ENCODE measurements at places on chromosomes 7 and 10. TPM values are rescaled to one million over a fixed set of nuclear protein-coding genes. Genes with fewer than 3 reads are reported as not detected.

DNA sequence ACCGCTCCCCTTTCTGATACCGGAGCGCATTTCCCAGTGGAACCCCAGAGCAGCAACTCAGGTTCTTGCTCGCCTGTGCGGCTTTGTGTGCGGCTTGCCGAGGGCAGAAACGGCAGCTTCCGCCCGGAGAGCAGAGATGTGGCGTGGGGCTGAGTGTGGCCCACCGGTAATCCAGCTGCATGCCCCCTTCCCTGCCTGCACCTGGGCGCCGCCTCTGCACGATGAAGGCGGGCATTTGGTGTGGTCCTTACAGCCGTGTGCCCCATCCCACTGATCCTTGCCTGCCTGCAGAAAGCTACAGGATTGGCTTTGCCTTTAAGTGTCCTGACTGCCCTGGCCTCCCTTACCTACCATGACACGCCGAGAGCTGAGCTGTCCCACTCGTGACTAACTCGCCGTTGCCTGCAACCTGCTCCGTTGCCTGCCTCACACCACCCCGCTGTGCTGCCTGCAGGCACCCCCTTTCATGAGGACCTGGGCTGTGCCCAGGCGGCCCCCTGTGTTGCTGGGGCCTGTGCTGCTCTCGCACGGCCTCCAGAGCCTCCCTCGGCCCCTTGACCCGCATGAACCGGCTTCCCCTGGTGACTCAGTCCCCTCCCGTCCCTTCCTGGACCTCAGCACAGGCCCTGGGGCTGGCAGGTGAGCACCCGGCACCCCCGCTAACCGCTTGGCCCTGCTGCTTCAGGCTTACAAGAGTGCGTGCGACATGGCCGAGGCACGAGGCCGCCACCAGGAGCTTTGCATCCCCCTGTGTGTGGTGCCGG lies 48.0 kb downstream of the PITRM1 start:
- no peak for DNase-seq

- DNase-seq: no peak
Observed at GRCh38 chr10:74058071-74058470, 60.2 kb downstream of the VCL start.

DNA sequence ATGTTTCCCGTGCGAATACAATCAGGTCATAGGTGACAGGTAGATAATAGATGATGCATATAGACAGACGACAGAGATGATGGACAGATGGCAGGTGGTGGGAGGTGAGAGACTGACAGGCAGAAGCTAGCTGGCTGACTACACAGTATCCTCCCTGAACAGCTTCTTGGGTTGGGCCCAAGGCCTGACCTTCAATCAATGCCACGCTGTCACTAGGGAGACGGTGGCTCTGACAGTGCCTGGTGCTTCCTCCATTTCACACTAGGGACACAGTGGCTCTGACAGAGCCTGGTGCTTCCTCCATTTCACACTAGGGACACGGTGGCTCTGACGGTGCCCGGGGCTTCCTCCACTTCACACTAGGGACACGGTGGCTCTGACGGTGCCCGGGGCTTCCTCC lies 200.1 kb downstream of the DIP2C start:
- no peak for DNase-seq

PSD gene
- 7.5 TPM for total RNA-seq

DNA sequence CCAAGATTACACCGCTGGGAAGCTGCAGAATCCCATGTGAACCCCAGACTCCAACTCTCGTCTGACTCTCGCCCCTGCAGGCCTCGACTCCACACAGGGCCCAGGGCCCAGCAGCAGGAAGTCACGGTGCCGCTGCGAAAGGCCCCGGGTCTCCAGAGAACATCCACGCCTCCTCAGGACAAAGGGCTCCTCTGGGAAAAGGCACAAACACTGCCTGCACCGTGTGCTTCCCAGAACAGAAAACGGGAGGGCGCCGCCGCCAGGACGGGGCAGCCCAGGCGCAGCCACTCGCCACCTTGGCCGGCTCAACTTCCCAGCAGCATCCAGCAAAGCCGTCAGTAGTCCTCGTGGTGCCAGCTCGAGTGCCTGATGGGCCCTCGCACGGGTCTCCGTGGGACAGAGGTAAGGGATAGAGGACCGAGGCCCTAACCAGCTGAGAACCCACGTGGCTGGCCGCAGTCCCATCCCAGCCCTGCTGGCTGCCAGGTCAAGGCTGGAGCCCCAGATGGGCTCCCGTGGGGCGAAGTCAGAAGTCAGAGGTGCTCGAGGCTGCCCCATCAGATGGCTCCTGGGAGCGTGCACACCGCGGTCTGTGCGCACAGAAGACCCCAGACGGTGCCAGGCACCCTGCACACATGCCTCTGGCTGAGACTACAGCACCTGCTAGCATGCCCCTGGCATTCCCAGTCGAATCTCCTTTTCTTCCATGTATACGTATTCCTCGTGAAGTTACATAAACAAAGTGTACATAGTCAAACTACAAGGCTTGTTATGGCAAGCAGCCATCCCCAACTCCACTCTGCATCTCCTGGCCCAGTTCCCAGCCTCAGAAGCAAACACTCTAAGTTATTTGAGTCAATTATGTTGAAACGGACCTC lies 60.2 kb downstream of the MAD1L1 start:
- peak; percentile 78 for DNase-seq

GBF1 gene
- total RNA-seq: 22.8 TPM

GRCh38 chr7:94996369-94996768 lies 89.0 kb downstream of the PPP1R9A start:
- peak; percentile 63 for DNase-seq

- peak; percentile 18 for DNase-seq
Observed at GRCh38 chr10:971150-971542, 17.1 kb upstream of the GTPBP4 start.

ZNF22 gene
- 31.3 TPM for total RNA-seq

CACNA2D1 gene
- 54.4 TPM for total RNA-seq

DNA sequence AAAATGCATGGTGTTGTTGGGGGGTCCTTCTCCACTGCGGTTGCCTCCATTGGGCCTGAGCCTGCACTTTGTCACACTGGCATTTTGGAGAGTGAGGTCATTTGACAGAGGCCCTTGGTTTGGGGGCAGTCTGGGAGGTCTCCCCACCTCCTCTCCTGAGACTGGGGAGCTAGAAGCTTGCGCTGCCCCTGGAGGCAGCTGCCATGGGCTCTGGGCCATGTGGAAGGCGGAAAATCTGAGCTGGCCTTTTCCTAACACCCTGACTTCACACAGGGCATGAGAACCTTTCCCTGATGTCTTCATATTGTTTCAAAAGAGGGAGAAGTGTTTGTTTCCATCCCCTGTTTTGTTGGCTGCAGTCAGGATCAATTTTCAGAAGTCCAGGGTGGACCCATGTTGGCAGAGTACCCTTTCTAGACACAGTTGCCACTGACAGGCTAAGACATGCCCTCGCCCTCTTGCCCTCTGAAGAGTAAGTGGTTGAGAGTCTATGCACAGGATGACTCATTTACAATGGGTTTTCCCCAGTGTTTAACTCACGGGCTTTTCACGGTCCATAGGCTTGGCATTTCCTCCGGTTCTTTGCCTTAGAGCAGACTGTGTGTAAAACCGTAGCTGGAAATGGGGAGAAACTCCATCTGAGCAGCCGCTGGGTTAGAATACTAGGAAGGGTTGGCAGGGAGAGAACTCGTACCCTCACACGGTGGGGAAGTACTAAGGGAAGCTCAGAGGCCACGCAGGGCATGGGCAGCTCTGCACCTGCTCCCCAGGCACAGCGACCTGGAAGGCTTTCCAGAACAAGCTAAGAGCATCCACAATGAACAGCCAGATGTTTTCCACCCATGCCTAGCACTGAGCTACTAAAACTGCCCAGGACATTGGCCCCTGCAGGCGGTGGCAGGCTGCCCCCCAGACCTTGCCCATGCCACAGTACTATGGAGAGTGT lies 655.0 kb downstream of the SDK1 start:
- DNase-seq: no peak

DNA sequence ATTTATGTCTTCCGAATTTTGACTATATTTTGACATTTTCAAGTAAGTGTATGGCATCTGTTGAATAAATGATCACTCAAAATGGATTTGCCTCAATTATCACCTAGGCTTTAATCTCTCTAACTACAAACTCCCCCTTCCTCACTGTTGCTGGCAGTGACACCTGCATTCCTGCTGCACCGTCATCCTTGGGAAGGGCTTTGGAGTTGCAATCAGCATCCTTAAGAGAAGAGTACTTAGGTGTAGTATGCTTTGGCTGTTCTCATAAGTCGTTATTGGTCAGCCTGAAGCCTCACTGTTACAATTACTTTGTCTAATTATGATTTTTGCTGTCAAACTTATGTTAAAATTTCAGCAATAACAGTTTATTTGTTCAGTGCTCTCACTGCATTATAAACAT lies 415.0 kb downstream of the NRG3 start:
- peak; percentile 24 for DNase-seq

GRCh38 chr7:158828133-158829020 lies 932 bp downstream of the ESYT2 start:
- no peak for DNase-seq

HABP2 gene
- total RNA-seq: not detected

CEP55 gene
- total RNA-seq: 7.8 TPM

AGR2 gene
- total RNA-seq: 21.7 TPM

HOXA2 gene
- total RNA-seq: 0.89 TPM

DNA sequence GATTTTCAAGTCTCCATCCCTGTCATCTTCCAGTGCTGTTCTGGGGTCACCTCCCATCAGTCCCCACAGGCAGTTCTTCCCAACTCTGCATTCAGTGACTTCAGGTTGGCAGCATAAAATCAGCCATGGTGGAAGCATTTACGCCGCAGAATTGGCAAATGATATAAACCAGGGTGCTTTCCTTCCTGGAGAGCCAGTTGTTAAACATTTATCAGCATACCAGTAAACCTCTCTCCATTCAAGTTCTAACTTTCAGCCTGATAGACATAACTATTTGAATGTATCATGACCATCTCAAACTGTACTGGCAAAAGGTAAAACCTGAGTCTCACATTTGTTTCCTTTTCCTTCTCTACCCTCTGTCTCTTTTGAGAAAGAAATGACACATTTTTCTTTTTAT lies 69.7 kb upstream of the ITPRID1 start:
- no peak for DNase-seq

ACBD7 gene
- total RNA-seq: 0.99 TPM

LIPN gene
- total RNA-seq: 8.2 TPM

NPSR1 gene
- not detected for total RNA-seq

DNA sequence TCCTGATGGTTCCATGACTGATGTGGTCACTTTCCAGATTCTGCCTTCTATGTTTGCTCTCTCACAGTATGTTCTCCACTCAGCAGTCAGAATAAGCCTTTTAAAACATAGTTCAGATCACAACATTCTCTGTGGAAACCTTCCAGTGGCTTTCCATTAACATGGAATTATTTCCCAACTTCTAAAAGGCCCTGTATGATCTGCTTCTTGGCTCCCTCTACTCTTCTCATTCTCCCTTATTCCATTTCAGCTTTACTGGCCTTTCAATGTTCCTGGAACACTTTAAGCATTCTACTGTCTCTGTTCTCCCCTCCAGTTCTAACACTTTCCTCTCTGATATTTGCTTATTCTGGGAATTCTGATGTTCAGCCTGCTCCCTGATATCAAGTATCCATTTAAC lies 325.6 kb downstream of the THSD7A start:
- DNase-seq: no peak

DNA sequence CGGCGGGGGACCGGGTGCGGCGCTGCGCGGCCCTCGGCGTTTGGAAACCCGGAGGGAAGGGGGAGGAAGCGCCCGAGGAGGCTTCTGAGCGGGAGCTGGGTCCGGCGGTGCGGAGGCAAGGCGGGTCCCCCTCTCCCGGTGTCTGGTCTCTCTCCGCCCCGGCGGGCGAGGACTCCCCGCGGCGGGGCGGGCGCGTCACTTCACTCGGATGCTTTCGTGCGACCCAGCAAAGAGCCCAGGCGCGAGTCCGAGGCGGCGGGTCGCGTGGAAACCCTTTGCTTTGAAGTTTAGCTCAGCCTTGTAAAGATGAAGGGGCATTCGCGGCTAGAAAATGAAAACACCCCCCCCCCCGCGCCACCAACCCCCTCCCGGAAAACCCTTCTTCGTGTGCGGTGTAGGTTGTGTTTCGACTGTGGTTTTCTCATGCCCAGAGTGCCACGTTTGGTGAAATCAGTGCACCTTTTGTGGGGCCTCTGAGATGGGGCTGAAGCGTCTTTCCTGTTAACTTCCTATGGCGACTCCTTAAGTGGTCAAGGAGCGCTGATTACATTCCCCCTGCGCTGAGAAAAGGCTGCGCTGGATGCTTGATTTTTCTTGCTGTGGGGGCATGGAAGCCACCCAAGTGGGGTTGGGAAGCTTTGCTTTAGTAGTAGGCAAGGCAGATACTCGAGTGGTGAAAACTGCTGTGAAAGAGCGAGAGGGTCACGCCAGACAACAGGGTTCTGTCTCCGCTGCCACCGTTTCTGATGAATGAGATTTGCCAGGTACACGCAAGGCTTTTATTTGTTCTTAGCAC lies 876 bp downstream of the GNAI1 start:
- no peak for DNase-seq

- no peak for DNase-seq
Observed at GRCh38 chr10:19250546-19250945, 201.9 kb downstream of the MALRD1 start.

PRLHR gene
- total RNA-seq: under 0.01 TPM

DNA sequence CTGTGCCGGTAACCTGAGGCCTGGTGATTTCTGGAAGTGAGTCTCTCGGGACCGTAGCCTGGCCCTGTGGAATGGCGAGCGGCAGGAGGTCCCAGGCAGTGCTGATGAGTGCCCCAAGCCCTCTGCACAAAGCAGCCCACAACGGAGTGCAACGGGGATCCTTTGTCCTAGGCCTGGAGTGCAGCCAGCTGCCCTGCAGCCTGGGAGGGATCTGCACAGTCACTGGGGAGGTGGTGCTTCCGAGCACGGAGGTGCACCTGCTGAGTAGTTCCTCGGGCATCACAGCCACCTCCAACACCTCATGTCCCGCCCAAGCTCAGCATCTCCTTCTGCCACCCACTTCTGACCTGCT lies 162.8 kb upstream of the ZMIZ1 start:
- DNase-seq: no peak

- DNase-seq: peak; percentile 26
Observed at GRCh38 chr7:35831208-35831607, 30.4 kb downstream of the SEPTIN7 start.

DNA sequence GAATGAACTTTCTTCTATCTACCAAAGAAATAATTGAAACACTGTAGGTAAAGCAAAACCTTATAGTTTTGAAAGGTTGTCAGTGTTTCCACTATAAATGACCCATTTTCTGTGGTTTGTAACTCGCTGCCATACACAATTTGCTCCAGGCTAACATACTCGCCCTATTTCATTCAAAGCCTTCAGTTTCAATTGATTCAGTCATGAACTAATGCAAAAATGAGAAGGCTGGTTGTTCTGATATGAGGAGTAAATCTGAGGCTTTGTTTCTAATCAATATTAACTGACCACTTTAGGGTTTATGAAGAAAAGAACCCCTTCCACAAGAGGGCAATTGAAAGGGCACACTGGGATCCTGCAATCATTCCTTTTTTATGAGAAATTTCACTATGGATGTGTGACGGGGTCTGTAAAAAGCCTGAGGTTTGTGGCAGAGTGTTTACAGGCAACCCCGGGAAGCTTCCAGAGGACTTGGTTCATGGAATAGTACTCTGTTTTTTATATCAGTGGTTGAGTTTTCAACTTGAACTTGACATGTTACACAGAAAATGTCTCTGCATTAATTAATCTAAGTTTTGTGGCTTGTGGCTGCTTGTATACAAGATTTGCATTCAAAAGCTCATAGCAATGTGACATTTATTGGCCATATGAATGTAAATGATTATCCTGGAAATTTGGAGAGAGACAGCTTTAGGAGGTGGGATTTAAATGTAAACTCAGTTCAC lies 133.2 kb downstream of the NRP1 start:
- no peak for DNase-seq

DLX6 gene
- total RNA-seq: 0.20 TPM

Data from skin of body (tissue), 3 donors.